ENCODE measurements at places on chromosomes 12 and 14.

DNA sequence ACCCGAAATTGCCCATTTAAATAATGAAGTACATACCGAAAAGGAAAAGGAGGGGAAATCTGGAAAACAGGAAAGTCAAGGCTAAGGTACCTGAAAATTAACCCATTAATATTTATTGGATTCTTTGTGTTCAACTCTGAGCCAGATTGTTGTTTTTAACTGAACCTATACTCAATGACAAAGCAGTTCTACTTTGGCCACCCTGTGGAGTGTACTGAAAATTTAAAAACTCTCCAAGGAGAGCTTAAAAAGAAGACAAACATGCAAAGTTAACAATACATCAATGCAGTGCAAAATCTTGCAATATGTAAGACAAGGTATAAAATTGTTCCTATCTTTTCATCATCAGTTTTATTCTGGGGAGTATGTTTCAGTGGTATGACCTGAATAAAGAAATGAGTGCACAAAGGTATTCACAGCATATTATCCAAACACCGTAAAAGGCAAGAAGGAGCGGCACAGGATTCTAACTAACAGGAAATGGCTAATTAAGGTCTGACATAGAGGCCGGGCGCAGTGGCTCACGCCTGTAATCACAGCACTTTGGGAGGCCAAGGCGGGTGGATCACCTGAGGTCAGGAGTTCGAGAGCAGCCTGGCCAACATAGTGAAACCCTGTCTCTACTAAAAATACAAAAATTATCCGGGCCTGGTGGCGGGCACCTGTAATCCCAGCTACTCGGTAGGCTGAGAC lies 1.7 kb downstream of the USP44 start:
- DNase-seq = no peak

DNA sequence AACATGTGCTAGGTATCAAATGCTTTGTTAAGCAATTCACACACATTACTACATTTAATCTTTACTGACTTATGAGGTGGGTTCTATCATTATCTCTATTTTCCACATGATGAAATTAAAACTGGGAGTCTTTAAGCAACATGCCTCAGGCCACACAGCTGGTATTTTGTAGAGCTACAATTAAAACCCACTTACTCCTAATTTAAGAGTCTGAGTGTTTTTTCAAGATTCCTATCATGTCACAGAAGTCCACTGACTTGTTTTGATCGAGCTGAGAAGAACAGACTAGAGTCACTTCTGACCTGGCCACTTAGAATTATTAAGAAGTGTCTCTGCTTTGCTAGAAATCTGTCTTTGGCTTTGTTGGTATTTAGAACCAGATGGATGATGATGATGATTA lies 670.7 kb downstream of the NRXN3 start:
- DNase-seq = no peak

GRCh38 chr12:46342562-46343033 lies 30.0 kb downstream of the SLC38A2 start:
- peak; percentile 63 for DNase-seq

DNA sequence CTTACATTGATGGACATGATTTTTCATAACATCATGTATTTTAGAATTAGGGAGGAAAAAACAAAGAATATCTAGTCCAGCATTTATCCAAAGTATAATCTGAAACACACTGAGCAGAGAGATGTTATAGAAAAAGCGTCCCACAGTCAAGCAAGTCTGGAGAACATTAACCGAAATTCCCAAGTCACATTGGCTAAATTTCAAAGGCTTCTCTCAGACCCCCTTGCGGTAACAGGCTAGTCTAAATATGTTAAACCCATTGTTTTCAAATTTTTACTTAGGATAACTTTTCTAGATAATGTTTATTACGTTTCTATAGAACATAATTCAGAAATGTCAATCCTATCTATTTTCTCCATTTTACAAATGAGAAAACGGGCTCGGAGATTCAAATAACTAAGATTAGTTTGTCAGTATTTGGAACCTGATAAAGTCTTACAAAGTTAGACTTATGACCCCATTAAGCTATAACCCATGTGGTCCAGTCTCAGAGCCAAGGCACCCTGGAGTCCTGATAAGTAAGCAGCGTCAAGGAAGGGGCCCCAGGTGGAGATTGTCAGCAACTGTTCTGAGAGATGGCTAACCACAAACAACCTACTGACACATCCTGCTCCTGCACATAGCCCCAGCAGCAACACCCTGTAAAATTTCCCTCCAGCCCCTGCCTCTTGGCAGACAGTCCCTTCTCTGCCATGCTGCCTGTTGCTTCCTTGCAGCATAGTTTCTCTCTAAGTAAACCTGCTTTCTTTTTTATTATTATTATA lies 220.6 kb upstream of the TMEM260 start:
- DNase-seq = no peak

GRCh38 chr14:94682061-94682516 lies 69.9 kb downstream of the SERPINA3 start:
- DNase-seq = no peak

DNA sequence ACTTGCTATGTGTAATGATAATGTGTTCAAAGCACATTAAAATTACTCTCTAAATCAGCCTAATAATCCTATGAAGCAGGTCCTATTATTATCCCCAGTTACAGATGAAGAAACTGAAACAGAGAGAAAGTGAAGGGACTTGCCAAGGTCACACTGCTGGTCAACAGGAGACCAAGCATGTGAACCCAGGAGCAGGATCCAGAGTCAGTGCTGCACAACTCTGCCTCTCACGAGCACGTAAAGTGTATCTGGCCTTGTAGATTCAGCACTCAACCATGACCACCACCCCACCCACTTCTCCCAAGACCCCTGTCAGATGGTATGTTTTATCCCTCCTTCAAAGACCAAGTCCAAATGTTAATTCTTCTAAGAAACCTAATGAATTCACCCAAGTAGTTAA lies 100.7 kb downstream of the TTC7B start:
- DNase-seq = no peak

GRCh38 chr12:125184213-125184967 lies 119.2 kb downstream of the AACS start:
- DNase-seq = no peak

- DNase-seq = no peak
Measured at GRCh38 chr14:71328183-71328582, 420.9 kb downstream of the PCNX1 start.

GRCh38 chr12:96335270-96335669 lies 65.0 kb downstream of the CDK17 start:
- DNase-seq = no peak

- no peak for DNase-seq
Measured at GRCh38 chr14:103343164-103343879, 9.3 kb downstream of the EIF5 start.

DNA sequence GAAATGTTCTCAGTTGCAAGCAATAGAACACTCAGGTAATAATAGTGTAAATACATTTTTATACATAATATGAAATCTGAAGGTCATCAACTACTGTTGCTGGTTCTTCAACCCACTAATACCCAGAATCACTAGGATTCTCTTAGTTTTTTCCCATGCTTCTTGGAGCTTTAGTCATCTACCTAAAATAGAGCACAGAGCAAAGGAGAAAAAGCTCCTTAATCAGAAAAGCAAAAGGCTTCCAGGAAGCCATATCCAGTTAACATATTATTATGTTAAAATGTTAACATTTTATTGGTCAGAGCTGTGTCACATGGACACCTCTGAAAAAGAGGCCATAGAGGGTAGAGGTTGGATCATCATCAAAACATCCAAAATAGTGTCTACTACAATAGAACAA lies 57.0 kb downstream of the CCER1 start:
- DNase-seq = peak; percentile 24

- no peak for DNase-seq
Measured at GRCh38 chr14:100738269-100738691, 11.6 kb downstream of the DLK1 start.

GRCh38 chr12:45732936-45733335 lies 3.4 kb downstream of the ARID2 start:
- DNase-seq = peak; percentile 34

DNA sequence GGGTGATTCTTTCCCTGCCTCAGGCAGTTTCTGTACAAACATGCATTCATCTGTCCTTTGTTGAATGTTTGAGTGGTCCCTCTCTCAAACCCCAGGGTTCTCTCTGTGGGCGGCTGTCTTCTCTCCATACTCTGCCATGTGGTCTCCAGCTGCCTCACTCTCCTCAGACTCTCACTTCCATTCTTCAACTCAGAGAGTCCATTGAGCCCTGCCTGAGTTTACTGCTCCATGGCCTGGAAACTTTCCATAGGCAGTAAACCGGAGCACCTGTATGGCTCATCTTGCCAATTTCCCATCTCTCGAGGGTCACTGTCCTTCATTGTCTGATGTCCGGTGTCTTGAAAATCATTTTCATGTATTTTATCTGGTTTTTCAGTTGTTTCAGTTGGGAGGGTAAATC lies 11.3 kb downstream of the C14orf132 start:
- no peak for DNase-seq

GRCh38 chr12:42636993-42637392 lies 47.4 kb upstream of the PRICKLE1 start:
- no peak for DNase-seq

GRCh38 chr14:102917469-102918211 lies 4.8 kb upstream of the AMN start:
- DNase-seq = peak; percentile 62

DNA sequence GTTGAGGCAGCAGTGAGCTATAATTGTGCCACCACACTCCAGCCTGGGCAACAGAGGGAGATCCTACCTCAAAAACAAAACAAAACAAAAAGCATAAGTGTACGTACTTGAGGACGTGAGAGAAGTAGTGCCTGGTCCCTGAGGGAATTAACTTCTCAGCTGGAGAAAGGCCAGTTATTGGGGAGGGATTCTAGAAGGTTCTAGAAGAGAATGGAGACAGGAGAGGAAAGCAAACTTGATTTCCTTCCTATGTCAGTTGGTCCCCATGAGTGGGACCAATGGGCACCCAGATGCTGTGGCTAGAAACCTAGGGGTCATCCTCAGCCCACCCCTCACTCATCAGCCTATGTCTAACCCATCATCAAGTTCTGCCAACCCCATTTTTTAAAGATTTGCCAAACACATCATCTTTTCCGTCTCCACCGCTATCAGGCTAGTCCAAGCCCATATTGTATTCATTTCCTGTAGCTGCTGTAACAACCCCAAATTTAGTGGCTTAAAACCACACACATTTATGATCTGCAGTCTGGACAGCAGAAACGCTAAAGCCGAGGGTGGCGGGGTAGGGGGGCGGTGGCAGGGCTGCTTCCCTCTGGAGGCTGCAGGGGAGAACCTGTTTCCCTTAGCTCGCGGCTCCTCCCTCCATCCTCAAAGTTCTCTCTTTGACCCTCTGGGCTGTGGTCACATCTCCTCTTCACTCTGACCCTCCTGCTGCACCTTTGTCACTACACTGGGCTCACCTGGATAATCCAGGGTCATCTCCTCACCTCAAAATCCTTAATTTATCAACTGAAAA lies 7.2 kb upstream of the RBM19 start:
- DNase-seq = no peak

- no peak for DNase-seq
Measured at GRCh38 chr14:102565331-102565887, 27.0 kb upstream of the RCOR1 start.

DNA sequence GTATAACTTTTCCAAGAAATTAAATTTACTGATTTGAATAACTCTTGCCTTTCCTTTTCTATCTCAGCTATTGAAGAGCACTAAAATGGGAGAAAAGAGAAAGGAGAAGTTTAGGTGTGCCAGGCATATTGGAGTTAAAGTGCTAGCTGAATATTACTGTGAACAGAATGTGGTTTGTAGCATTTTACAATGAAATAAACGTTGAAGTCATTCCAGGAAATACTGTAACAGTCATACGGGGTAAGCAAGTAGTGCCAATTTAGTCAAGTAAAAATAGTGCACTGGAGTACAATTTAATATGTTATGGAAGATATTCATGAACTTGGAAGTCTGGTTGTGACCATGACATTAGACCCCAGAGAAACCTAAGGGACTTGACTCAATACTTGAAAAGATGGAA lies 62.1 kb downstream of the E2F7 start:
- DNase-seq = peak; percentile 37

DNA sequence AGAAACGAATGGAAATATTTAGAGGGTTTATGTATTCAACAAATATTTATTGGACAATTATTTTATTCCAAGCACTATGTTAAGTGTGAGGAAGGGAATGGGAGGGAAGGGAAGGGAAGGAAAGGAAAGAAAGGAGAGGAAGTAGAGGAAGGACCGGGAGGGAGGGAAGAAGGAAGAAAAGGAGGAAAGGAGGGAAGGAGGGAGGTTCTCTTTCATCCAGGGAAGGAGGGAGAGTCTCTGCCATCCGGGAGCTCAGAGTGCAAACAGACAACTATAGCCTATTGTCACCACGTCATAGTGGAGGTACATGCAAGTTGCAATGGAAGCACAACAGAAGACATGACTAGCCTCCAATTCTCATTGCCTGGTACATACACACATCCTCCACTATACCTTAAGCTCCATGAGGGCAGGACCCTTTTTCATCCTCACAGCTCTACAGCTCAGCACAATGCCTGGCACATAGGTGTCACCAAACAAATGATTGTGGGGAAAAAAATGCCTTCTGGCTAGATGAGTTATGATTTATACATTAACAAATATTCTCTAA lies 48.1 kb downstream of the DAD1 start:
- DNase-seq = no peak

DNA sequence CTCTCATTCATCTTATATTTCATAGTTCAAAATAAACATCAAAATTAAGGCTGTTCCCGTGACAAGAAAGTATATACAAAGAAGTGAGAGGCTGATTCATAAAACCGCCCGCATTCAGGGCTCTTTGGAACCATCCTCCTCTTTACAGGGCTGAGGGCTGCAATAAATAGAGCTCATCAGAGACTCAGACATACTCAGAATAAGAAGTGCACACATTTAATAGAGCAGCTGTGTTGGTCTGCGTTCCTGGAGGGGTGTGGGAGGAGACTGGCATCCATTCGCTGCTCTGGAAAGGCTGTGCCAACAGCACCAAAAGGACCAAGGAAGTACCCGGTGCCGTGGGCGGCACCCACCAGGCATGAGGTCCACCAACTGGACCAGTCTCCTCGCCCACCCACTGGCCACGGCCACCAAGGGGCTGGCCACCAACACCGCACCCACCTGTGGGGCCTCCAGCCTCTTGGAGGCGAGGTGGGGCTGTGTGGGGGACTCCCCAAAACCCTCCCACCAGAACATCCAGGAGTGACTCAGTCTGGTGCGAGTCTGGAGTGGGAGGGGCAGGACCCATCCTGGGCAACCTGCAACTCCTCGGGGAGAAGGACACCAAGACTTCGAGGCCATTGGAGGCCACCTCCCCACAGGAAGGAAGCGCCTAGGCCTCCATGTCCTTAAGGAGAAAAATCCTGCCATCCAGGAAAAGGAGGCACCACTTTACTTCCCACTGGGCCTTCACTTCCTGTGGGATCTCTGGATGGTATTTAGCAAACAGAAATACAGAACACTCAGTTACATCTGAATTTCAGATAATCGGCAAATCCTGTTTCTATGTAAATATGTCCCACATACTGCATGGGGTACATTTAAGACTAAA lies 32.7 kb downstream of the VCPKMT start:
- no peak for DNase-seq

- DNase-seq = no peak
Measured at GRCh38 chr12:20264608-20265114, 103.7 kb upstream of the PDE3A start.

GRCh38 chr14:62420847-62421246 lies 624.4 kb downstream of the KCNH5 start:
- no peak for DNase-seq

Data from GM23248 (cell line).